ENCODE measurements at places on chromosomes 3 and 15.

DNA sequence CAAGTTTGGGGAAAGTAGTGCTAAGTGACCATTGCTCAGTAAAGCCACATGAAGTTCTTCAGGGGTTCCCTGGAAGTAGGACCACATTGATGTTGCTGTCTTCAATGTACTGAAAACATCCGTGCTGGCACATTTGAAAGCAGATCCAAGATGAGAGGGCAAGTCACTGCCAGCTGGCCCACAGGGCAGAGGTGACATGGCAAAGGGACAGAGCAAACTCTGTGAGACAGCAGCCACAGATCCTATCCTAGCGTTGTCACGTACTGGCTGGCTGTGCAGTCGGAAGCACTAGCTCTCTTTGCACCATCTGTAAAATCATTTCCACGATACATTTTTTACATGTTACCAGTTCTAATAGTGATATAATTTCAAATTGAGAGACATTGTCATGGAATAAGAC is 13.8 kb downstream of the MUC13 start:
- no peak for DNase-seq

DNA sequence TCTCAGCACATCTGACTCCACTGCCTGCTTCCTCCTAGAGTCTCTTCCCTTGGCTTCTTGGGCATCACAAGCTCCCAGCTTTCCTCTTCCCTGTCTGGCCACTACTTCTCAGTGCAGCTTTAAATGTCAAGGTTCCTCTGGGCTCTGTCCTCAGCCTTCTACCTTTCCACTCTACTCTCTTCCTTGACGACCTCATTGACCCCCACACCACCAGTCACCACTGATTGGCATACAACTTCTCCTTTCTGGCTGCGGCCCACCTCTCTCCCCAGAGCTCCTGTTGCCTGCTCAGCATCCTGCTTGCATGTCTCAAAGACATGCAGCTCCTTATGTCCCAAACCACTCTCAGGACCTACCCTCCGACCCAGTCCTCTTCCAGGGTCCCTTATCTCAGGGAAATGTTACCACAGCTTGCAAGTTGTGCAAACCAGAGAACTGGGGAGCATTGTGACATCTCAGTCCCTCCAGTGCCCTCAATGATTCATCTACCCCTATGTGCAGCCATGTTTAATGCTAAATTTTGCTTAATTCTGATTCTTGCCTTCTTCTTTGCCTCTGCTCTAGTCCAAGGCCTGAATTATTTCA is 49.9 kb downstream of the TRPM1 start:
- DNase-seq = no peak

GRCh38 chr15:66617137-66618090 is 51.6 kb upstream of the LCTL start:
- no peak for DNase-seq

DNA sequence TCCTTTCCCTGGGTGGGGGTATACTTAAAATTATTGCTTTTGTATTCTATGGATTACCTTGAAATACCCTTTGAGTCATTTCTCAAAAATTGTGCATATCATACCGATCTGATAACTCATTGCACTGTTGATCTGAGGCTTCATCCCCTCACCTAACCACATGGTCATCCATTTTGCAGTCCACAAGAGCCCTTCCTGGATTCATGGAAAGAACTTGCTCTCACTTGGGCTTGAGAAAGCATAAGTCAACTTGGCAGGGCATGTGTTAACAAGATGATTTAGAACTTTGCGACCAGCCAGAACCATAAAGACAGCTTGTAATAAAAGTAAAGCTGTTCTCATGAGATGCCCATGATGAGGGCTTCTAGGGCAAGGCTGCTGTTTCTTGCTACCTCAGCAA is 22.2 kb downstream of the MME start:
- no peak for DNase-seq

DNA sequence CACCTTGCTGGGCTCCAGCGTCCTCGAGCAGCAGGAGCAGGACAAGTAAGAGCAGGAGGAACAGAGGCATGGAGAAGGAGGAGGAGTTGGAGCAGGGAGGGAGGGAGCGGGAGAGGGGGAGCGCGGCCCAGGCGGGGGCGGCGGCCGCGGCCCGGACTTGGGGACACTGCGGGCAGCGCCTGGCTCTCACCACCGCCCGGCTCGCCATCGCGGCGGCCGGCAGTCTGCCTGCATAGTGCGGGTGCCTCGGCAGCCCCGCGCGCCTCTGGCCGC is 440 bp downstream of the DCBLD2 start:
- no peak for DNase-seq

DNA sequence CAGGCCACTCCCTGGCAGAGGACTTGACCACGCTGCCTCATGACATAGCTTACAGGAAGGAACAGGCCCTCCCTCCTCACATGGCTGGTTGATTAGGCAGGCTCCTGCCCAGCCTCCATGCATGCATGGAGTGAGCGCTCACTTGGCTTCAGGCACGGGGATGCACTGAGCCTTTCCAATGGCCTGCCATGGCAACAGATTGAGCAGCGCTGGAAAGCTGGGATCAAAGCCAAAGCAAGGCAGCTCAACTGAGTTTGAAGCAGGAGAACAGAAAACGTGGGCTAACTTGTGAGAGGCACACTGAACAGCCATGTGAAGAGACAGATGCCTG is 5.9 kb upstream of the GRAMD2A start:
- peak; percentile 56 for DNase-seq

DNA sequence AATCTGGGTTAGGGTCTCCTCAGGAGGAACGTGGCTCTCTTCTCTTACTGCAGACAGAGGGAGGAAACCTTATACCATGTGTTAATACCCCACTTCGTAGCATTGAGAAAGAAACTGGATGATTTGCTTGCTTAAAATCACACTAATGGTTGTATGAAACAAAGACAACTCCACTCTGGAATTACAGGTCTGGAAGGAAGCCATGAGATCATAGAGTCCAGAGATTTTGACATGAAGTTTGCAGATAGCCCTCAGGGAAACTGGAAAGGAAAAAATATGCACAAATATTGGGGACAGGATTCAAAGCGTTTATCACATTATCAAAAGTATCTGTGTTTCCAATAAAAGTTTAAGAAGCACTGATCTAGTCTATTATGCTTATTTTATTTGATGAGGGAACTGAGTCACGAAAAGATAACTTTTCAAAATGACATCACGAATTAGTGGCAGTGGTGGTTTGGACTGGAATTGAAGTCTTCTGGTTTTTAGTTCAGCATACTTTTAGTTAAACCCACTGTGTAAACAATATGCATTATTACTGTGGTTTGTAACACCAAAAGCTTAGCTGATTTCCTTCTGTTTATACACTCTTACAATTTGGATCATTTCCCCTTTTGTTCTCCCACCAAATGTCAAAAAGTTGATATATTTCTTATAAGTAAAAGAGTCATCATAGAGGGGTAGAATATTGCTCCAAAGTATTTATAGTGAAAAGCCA is 16.8 kb downstream of the FGF7 start:
- no peak for DNase-seq

GRCh38 chr3:137438561-137438960 is 325.6 kb upstream of the SOX14 start:
- no peak for DNase-seq

DNA sequence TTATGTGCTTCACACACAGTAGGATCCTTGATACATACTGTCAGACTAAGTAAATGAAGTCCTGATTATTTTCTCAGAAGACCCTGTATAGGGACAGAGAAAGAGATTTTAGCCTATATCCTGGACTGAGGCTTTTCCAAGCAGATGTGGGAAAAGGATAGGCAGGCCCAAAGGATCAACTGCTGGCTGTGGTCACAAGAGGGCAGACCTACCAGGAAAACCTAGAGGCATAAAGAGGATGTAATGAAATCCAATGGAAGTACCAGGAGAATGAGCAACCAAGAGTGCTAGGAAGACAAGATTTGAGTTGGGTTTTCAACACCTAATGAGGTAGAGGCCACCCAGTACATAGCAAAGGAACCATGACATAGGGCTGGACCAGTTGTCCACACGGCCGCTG is 23.1 kb downstream of the DCLK3 start:
- no peak for DNase-seq

Measured in muscle of back (tissue), 13 donors.